ENCODE measurements at places on chromosomes 3 and 15.
A peak's percentile ranks its signal among the peaks of the same experiment; 100 is the strongest.

DNA sequence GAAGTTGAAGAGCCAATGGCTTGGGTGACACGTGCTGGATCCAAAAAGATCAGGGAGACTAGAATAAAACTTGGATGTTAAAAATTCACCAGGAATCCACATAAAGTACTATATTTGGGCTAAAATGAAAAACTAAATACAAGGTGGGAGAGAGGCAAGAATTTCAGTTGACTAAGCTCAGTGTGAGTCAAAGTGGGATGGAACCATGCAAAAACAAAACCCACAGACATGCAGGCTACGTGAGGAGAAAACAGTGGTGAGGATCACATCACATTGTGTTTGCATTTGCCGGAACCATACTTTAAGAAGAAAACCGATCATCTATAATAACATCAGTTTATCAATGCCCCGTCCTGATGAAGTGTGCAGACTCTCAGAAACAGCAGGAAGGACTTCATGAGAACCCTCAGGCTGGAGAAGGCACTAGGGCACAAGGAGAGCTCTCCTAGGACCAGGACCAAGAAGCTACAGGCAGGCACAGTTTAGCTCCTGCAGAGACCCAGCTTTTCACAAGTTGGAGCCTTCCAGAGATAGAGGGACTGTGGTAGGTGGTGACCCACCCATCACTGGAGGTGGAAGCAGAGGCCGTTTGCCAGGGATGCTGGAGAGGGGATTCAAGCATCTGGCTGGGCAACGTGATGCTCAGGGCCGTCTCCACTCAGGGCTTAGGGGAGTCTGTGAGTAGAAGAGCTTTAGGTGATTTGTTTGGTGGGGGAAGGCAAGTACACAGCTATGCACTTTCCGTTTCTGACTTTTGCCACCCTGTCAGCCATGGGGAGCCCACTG, 29.0 kb upstream of the NR2E3 start:
- ATAC-seq = no peak

GRCh38 chr15:78629031-78629715, 8.4 kb upstream of the CHRNA3 start:
- no peak for ATAC-seq

DNA sequence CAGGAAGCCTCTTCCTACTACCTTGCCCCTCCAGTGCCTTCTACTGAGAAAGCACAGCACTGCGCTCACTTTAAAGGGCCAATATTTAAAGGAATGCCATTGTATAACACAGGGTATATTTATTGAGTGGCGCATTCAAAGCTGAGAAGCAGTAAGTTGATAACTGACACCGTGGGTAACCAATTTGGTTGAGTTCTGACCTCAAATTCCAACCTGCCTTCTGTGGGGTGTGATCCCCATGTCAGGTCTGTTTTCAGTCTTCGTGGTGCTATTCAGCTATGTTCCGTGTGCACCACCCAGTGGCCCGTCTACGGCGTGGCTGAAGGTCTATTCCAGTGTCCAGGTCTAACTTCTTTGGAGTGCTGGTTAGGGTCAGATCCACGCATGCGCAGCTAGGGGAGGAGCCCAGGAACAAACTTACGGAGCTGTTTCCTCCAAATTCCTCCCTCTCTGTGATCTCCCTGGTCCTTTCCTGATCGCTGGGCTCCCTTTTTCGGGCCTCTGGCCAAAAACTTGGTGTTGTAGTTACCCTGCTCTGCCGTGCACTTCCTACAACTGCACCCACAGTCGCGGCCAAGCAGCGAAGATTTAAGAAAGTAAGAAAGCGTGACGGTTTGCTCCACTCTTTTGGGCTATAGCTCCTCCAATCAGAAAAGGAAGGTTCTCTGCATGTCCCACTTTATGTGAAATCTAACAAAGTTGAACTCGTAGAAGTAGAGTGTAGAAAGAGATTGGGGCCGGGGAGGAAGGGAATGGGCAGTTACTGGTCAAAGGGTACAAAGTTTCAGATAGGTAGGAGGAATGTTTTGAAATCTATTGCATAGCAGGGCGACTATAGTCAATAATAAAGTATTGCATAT, 7.7 kb downstream of the LRRC2 start:
- ATAC-seq = peak; percentile 66

GRCh38 chr3:144039661-144040060, 68.0 kb downstream of the DIPK2A start:
- no peak for ATAC-seq

- no peak for ATAC-seq
These were observed 40.6 kb downstream of the SLC25A26 start for GRCh38 chr3:66261355-66261754.

DNA sequence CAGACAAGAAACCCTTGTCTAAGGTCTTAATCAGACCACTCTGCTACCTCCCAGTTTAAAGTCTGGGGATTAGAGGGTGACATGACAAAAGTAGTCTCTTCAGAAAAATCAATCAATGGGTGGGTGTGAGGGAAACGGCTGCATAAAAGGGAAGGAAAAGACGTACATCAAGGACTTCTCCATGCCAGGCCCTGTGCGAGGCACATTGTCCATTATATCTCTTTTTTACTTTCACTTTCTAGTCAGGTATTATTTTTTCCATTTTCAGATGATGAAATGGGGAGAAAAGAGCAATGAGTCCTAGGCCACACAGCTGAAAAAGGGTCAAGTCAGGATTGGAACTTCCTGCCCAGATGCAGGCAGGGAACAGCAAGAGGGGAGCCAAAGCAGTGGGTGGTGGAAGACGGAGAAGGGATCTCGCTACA, 4.6 kb upstream of the CX3CR1 start:
- no peak for ATAC-seq

GRCh38 chr3:8852511-8852910, 83.1 kb upstream of the OXTR start:
- no peak for ATAC-seq

- no peak for ATAC-seq
These were observed 95.5 kb downstream of the SSR3 start for GRCh38 chr3:156459434-156459833.

DNA sequence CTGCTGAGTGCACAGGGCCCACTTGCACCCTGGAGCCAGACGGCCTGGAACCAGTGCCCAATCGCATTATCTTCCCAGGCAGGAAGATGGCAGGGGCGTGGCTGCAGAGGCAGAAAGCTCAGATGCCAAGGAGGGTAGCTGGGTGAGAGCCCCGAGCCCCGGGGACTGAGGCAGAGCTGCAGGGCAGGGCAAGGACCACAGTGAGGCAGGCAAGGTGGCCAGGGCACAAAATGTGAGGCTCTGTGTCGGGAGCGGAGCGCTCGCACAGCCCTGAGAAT, 1.6 kb upstream of the CCDC33 start:
- no peak for ATAC-seq

DNA sequence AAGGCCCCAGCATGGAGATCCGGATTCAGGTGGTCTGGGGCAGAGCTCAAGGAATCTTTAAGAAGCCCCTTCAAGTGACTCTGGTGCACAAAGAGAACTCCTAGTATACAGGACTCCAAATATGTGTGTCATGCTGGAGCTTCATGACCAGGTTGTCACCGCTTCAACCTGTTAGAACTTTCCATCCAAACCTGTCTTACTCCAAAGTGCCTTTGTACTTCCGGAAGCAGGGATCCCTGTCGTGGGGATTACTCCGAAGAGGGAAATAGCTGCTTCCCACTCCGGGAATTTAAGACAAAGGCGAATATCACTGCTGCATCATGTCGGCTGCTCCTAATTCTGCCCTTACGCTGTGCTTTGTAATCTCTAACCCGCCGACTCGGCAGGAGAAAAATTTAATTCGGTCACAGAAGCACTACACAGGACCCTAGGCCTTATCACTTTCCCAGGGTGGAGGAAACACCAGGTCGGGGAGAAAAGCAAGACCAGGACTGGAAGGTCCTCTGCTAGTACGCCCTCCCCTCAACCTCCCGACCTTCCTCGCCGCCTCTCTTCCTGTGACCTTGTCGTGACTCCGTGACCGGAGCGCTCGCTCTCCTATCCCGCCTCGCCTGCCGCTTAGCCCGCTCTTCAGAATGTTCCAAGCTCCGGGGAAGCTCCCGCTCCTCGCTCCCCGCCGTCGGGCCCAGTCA, 730 bp downstream of the HIGD1A start:
- peak; percentile 6 for ATAC-seq

DNA sequence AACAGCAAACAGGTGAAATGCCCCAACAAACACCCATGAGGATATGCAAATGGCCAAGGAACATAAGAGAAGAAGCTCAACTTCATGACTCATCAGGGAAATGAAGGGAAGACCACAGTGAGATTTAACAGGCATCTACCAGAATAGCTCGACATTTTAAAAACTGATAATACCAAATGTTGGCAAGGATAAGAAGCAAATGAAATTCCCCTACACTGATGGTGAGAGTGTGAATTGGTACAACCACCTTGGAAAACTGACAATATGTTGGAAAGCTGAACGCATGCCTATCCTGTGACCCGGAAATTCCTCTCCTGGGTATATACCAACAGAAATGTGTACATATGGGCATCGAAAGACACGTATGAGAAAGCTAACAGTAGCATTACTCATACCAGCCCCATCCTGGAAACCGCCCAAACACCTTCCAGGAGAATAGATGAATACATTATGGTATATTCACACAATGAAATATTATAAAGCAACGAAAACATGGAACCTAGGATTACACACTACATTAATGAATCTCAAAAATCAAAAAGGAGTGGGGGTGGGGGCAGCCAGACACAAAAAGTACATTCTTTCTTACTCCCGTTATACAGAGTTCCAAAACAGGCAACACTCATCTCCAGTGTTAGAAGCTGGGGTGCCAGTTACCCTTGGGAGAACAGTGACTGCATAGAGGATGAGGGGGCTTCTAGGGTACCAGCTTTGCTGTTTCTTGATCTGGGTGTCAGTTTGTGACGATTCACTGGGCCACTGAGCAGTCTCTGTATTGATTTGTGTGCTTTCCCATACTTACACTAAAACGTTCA, 16.9 kb downstream of the RFTN1 start:
- ATAC-seq = no peak

DNA sequence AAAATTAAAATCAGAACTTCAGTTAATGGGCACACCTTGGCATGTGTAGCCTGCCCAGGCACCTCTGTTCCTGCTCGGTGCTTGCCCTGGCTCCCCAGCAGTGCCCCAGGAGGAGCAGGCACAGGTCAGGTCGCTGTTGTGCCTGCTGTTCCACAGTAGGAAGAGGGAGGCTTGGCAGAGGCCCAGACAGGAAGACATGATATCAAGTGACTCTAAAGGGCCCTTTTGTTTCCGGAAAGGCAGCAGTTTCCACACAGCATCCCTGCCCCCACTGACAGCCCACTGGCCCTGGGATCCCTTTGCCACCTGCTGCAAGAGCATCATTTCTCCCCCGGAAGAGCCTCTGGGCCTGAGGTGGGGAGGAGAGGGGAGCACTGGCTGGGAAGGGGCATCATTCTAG, 40.5 kb upstream of the HES1 start:
- no peak for ATAC-seq

GRCh38 chr3:119206611-119207511, 33.5 kb downstream of the UPK1B start:
- no peak for ATAC-seq

DNA sequence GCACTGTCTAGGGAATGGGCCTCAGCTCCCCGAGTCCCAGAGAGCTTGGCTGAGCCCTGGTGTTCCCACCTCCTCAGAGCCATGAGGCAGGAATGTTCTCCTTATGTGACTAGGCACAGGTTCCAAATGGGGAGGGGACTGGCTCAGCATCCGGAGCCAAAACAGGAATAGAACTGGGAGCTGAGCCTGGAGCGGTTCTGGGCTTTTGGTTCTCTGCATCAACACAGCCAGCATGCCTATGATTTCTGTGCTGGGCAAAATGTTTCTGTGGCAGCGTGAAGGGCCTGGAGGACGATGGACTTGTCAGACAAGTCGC, at the start of gene FAM131A:
FAM131A (plus strand) TSS at position 202 of the 316 bp plus-strand sequence; CDS start at position 233, 31 bp downstream.
- no peak for ATAC-seq

- ATAC-seq = no peak
These were observed 17.1 kb downstream of the CACNA2D2 start for GRCh38 chr3:50486219-50486888.

DNA sequence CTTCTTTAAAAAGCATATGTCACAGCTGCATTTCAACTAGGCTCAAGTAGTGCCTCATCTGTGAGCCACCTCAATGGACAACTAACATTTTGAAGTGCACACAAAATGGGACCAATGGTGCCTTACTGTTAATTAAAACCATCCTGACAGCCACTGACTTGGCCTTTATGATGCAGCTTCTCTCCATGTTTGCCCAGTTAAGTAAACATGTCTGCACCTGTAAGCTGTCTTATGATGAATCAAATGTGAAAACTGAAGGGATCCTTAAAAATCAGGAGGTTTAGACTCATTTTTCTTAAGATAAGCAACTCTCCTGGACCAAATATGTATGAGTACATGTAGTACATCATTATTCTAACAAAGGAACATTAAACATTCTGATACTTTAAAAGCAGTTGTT, 861.6 kb downstream of the ROBO1 start:
- ATAC-seq = no peak

- no peak for ATAC-seq
These were observed 186.8 kb upstream of the CGNL1 start for GRCh38 chr15:57189466-57189865.

DNA sequence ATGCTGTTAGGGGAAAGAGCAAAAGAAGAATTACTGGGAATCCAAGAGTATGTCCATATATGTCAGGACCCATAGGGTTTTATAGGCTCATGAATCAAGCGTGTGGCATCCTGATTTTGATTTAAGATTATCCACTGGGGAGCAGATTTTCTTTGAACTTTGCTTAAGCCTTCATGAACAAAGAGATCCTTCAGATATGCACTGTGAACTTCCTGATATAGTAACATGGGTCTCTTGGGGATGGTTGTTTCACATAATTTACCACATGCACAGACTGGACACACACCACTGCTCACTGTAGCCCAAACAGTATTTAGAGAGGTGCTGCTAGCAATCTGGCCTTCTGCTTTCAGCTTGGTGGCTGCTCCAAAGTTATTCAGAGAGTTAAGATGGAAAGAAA, 200.9 kb upstream of the ZPLD1 start:
- no peak for ATAC-seq

DNA sequence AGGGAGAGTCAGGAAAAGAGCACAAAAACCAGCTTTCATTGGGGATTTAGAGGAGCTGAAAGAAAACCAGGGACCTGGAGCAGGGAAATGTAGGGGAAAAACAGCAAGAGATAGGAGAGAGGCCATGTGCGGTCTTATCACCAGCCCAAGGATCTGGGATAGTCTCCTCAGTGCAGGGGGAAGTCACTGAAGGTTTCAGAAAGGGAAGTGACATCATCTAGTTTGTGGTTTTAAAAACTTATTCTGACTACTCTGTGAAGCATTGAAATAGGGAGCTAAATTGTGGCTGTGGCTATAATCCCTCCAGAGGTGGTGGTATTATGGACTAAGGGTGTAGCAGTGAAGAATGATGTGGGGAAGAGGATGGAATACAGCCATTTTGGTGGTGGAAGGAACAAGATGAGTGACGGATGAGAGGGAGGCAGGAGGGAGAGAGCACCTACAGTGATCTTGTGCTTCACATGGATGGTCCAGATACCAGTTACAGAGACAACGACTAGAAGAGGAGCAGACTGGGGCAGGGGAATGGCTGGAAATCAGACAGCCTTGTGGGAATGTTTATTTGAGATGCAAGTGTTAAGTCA, 72.7 kb downstream of the HMG20A start:
- ATAC-seq = peak; percentile 81

- ATAC-seq = no peak
These were observed 1025.1 kb downstream of the OTOL1 start for GRCh38 chr3:162521669-162522068.

- ATAC-seq = no peak
These were observed 371.3 kb downstream of the ERC2 start for GRCh38 chr3:56096999-56097398.
